Ascending aorta (tissue), 2 donors: ENCODE measurements at places on chromosomes 3 and 15. TPM values are rescaled to one million over a fixed set of nuclear protein-coding genes. Genes with fewer than 3 reads are reported as not detected.
A peak's percentile ranks its signal among the peaks of the same experiment; 100 is the strongest.

FBXL22 gene
- 0.43 TPM for total RNA-seq

GPR87 gene
- not detected for total RNA-seq

SLC28A1 gene
- not detected for total RNA-seq

CCR3 gene
- total RNA-seq: not detected

CAMK1 gene
- total RNA-seq: 82.9 TPM

- H3K27me3 ChIP-seq: no peaks in the 10 kb centered on the region
- no peak for DNase-seq
- H3K27ac ChIP-seq: no peak overlapping the region
Measured at GRCh38 chr3:191236646-191237045, 37.6 kb downstream of the OSTN start.

GRCh38 chr3:97838393-97838792 lies 16.6 kb downstream of the CRYBG3 start:
- no peaks in the 10 kb centered on the region for H3K4me1 ChIP-seq
- DNase-seq: no peak
- H3K4me3 ChIP-seq: no peak overlapping the region
- H3K27ac ChIP-seq: no peak overlapping the region
- no peaks in the 10 kb centered on the region for H3K36me3 ChIP-seq

DNA sequence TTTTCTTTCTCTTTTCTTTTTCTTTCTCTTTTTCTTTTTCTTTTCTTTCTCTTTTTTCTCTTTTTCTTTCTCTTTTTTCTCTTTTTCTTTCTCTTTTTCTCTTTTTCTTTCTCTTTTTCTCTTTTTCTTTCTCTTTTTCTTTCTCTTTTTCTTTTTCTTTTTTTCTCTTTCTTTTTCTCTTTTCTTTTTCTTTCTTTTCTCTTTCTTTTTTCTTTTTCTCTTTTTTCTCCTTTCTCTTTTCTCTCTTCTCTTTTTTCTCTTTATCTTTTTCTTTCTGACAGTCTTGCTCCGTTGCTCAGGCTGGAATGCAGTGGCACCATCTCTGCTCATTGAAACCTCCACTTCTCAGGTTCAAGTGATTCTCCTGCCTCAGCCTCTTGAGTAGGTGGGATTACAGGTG lies 335.7 kb downstream of the SQOR start:
- no peaks in the 10 kb centered on the region for H3K4me1 ChIP-seq
- DNase-seq: no peak
- no peaks in the 10 kb centered on the region for H3K27me3 ChIP-seq
- no peak overlapping the region for H3K4me3 ChIP-seq
- H3K27ac ChIP-seq: no peak overlapping the region

- DNase-seq: no peak
- H3K4me1 ChIP-seq: no peaks in the 10 kb centered on the region
- no peak overlapping the region for H3K27ac ChIP-seq
- H3K4me3 ChIP-seq: no peak overlapping the region
- H3K27me3 ChIP-seq: no peaks in the 10 kb centered on the region
Measured at GRCh38 chr3:18111796-18112232, 313.3 kb downstream of the SATB1 start.

- DNase-seq: no peak
- no peaks in the 10 kb centered on the region for H3K36me3 ChIP-seq
- no peak overlapping the region for H3K4me3 ChIP-seq
- no peak overlapping the region for H3K27ac ChIP-seq
- no peaks in the 10 kb centered on the region for H3K27me3 ChIP-seq
Measured at GRCh38 chr15:96869122-96869521, 538.6 kb downstream of the NR2F2 start.

GRCh38 chr3:197356275-197356674 lies 57.9 kb upstream of the DLG1 start:
- no peaks in the 10 kb centered on the region for H3K27me3 ChIP-seq
- H3K27ac ChIP-seq: no peak overlapping the region
- no peaks in the 10 kb centered on the region for H3K36me3 ChIP-seq
- DNase-seq: no peak
- peak overlapping the region; percentile 12 for H3K4me3 ChIP-seq
- H3K4me1 ChIP-seq: peaks cover 4% of the 10 kb centered on the region

- H3K36me3 ChIP-seq: no peaks in the 10 kb centered on the region
- no peaks in the 10 kb centered on the region for H3K27me3 ChIP-seq
- H3K27ac ChIP-seq: no peak overlapping the region
- no peaks in the 10 kb centered on the region for H3K4me1 ChIP-seq
- no peak overlapping the region for H3K4me3 ChIP-seq
- DNase-seq: no peak
Measured at GRCh38 chr3:63240381-63240902, 37.7 kb upstream of the SYNPR start.
